ENCODE measurements at places on chromosomes 1 and 21.

DNA sequence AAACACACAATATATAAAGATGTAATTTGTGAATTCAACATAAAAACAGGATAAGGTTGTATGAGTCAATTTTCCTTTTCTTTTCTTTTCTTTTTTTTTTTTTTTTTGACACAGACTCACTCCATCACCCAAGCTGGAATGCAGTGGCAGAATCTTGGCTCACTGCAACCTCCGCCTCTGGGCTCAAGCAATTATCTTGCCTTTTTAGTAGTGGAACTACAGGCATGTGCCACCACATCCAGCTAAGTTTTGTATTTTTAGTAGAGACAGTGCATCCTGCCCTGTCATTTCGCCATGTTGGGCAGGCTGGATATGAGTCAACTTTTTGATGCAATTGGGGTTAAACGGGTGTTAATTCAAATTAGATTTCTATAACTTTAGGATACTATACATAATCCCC, 10.3 kb upstream of the SPRR2B start:
- DNase-seq: no peak

- DNase-seq: no peak
Measured at GRCh38 chr21:42386034-42386591, 9.7 kb downstream of the TMPRSS3 start.

GRCh38 chr1:158045639-158046038, 52.2 kb downstream of the KIRREL1 start:
- DNase-seq: no peak

DNA sequence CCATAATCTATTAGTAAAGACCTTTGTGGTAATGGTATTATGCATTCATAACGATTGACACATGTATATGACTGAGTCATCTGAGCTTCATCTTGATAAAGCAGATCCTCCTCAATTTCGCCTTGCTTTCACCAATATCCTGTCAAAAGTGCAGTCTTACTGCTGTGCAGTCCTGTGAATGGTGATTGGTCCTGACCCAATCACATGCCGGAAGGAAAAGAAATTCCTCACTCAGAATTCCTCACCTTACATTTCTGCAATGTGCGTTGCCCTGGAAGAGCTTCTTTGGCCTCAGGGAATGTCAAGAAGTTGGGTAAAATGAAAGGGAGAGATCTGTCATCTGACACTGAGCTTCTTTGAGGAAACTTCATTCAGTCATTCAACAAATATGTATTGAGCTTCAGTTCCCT, 121.0 kb upstream of the TSPAN2 start:
- DNase-seq: no peak

DNA sequence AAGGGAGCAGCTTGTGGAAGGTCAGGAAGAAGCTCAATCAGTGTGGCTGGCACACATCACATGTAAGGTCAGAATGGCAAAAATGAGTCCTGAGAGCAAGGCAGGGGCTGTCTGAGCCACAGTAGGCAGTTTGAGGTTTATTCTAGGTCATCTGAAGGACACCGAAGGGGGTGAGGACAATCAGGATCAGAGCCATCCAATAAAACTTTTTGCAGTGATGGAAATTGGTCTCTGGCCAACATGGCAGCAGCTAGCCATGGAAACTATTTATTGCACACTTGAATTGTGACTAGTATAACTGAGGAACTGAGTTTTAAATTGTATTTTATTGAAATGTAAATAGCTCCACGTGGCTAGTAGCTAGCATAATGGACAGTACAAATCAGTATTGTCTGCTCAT, 97.0 kb upstream of the CACNA1E start:
- no peak for DNase-seq

DNA sequence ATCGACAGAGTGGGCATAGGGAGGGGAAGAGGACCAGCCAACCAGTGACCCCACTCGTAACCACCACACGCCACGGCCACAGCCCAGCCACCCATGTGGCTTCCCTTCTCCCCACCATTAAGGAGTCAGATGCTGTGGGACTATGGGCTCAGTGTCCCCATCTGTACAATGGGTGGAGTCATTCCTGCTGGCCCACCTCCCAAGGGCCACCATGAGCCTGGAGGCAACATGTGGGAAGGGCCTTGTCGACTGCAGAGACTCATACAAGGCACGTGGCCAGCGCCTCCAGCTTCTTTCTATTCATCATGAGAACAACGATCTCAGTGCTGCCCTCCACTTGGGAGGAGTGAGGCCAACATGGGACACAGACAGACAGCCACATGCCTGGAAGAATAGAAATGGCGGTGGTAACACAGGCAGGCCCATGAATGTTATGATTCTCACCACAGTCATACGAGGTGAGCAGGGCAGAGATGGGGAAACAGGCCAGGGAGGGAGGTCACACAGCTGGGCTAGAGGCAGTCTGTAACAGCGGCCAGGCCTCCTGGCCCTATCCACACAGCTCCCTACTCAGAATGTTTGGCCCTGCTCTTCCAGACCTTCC, 16.1 kb downstream of the LRP8 start:
- no peak for DNase-seq

DNA sequence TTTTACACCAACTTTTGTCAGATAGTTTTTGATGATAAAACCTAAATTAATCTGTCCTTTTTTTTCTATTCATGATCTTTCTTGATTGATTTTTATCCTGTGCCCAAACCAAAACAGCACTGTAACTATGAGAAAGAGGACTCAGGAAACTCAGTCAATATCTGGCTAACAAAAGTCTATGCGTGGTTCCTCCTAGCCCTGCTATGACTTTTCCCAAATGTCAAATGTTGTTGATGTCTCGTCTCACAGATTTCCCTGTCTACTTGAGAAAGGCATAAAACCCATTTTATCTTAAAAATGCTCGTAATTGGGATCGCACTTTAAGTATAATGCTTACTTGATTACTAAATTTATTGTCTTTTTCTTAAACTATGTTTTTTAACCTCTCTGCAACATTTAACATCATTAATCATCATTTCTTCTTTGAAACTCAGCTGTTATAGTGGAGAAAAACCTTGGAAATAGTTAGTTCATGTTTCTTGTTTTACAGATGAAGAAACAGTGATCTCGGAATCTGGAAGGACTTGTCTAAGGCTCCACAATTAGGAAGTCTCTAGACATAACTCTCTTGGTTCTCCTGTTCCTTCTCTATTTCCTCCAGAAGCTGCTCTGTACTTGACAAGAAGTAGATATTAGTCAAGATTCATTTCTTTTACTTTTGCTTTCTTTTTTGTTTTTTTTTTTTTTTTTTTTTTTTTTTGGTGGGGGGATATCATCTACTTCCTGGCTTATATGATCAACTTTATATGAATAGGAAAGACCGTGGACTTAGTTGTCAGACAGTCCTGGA, 26.2 kb upstream of the PTPRC start:
- DNase-seq: no peak

DNA sequence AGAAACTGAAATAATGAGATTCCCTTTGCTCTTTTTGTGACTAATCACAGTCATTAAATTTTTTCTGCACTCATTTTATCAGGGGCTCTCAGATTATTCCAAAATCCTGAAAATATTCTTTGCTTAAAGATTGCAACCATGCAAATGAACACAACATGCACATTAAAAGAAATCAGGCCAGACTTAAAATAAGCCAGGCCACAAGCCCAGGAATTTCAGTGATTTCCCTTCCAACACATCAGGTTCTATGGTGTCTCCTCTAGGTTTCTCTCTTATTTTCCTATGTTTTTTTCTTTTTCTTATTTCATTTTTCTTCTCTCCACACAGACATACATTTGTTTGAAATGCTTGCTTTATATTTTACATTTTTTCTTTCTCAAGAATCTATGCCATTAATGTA, 65.3 kb downstream of the NIBAN1 start:
- no peak for DNase-seq

DNA sequence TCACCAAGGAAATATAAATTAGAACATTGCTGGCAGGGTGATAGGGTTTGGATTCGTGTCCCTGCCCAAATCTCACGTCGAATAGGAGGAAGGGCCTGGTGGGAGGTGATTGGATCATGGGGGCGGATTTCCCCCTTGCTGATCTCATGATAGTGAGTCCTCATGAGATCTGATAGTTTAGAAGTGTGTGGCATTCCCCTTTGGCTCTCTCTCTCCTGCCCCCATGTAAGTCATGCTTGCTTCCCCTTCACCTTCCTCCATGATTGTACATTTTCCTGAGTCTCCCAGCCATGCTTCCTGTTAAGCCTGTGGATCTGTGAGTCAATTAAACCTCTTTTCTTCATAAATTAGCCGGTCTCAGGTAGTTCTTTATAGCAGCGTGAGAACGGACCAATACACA, 60.6 kb downstream of the VPS26C start:
- no peak for DNase-seq

GRCh38 chr1:172699111-172699510, 40.2 kb downstream of the FASLG start:
- DNase-seq: no peak

DNA sequence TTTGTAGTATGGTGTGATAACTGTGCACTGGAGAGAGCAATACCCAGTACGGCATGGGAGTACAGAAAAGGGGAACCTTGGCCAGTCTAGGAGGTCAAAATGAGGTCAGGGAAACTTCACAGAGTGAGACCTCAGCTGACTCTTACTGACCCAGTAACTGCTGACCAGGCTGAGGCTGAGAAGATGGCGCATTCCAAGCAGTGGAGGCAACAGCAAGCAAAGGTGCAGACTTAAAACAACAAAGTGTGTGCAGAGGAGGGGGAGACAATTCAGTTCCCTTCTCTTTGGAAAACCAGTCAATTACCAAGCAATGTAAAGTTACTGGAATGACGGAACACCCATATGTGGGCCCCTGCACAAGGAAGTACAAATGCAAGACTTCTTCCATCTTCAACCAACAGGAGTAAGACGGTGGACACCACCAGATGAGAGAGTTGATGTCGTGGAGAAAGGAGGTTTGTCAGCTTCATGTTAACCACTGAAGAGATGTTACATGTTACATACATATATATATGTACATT, 54.6 kb upstream of the PRDX6 start:
- DNase-seq: no peak

- no peak for DNase-seq
Measured at GRCh38 chr21:44356636-44357035, 3.2 kb downstream of the TRPM2 start.

DNA sequence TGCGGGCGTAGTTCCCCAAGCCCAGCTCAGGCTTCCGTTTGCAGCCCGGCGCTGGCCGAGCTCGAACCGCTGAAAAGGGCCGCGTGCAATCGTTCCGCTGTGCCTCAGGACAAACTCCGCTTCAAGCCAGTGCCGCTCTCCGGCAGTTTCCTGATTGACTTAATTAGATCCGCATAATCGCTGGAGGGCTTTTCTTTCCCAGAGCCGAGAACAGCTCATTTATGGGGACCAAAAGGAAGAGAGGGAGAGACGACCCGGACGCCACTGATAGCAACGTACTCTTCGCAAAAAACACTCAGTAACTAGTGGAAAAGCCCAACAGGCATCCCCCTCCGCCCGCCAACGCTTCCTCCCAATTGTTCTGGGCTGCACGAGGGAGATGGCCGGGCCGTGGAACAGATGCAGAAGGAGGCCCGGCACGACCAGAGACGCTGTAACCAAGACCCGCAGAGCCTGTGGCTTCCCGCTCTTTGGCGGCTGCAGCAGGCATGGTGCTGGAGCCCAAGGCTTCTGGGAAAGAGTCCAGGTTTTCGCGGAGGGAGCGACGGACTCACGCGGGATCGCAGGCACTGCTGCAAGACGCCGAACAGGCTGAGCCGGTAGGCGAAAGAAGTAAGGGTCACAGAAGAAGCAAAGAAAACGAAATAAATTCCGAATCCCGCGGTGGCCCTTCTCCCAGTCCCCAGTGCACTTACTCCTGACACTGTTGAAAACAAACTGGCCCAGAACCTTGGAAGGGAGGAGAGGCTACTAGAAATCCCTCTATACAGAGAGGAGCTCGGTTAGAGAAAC, 3.6 kb upstream of the FOXD2 start:
- DNase-seq: no peak

DNA sequence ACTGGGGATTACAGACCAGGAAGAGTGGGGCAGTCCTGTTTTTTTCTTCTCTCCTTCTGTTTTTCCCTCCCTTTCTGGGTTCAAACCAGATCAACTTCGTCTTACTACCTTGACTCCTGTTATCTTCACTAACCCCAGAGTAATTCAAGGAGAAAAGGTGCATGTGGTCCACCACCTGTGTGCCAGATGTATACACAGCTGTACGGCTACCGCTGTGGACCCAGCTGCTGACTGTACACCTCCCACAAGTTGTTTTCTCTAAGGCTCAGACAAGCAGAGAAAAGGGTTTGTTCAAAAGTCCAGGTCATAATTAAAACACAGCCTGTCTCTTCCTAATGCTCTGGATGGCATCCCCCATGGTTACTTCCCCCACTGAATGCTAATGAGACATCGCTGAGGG, 102.1 kb downstream of the LMX1A start:
- DNase-seq: peak; percentile 67

GRCh38 chr1:149846593-149847466, 52.5 kb upstream of the BOLA1 start:
- DNase-seq: no peak

DNA sequence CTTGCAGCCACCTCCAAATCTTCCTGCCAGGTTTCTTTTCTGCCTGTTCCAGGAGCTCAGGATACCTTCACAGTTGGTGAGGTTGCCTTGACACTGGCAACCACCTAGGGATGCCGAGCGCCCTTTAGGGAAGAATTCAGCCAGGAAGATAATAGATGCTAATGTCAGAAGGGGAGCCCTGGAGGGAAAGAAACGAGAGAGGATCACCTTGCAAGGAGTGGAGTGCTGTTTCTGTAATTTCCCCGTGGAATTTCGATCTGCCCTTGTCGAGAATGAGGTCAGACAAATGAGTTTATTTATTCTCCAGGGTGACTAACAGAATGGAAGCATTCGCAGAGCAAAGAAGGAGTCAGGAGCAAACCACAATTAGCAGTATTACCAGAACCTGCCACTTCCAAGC, 315.8 kb upstream of the KAZN start:
- DNase-seq: no peak

GRCh38 chr1:106680776-106681344, 375.6 kb upstream of the PRMT6 start:
- no peak for DNase-seq

DNA sequence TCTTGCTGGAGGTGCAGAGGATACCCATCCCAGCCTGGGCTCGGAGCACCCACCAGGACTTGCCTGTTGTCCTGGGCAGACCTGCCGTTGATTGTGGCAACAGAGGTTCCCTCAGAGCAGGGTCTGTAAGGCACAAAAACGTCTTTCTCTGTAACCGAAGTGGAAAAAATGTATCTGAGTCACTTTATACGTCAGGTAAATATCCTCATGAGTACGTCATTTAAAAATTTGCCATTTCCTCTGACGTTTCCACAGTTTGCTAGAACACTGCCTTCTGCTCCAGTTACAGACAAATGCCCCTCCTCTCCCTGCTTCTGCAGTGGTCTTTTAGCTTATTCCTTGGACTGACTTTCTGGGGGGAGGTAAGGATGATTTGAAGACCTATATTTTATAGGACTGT, 326.8 kb downstream of the HHAT start:
- no peak for DNase-seq
